ENCODE measurements at places on chromosomes 6 and 20.

GRCh38 chr20:48224533-48225050, 439.3 kb upstream of the SULF2 start:
- no peak for DNase-seq

DNA sequence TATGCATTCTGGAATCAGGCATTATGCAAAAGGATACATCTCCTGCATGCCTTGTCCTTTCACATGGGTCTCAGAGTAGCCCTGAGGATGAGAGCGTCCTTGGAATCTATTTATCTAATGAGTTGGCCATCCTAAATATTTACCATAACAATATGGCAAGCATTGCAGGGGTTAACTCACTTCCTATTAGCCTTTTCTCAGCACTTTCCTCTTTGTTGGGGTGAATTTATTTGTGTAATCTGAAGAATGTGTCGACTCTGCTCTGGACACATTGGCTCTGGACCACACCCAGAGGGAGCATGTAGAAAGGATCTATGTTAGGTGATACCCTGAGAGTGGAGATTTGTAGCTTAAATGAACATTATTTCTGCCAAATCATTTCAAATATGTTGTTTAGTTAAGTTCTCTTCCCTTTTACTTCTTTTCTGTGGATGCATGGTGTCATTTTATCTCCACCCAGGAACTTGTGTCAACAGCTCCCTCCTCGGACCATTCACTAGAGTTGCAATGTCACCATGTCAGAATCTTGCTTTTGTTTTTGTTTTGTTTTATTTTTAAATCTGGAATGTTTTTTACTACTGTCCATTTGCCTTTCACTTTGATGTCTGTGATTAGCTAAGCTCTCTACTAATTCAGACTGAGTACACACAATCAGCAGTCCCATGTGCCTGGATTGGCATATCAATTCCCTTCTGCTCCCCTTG, 757.0 kb upstream of the MMS22L start:
- DNase-seq, result no peak

GRCh38 chr6:37282371-37282770, 24.4 kb upstream of the TMEM217 start:
- DNase-seq, result no peak

DNA sequence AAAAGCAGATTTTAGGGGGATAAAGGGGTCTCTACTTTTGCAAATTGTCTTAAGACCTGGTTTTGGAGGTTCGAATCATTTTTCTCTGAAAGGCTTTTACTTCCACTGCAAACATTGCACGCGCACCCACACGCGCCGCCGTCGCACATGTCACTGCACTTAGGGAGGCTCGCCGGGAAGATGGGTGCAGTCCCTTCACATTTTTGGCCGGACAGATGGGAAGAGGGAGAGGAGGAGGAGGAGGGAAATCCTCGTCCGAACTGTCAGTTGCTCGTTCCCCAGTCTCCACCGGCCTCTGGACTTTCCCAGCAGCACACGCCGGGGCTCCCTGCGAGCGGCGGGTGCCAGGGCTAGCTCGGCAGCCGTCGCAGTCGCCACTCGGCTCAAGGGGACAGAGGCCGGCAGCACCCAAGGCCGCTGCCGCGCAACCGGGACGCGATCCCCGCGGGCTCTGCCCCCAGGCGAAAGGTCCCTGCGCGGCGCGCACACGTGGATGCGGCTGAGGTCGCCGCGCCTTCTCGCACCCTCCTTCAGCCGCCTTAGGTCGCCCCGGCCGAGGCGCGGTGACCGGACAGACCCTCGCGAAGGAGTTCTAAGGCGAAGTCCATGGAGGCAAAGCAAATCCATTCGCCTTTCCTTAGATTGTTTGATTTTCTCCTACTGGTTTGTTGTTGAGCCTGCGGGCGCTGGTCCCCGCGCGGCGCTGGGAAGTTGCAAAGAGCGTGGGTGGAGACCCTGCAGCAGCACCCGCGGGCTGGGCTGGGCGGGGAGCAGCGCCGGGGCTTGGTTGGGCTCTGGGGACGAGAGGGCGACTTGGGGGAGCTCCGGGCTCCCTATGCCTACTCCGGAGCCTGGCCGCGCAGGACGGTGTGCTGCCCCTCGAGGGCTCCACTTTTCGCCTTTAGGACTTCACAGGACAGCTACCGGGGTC, 1.2 kb downstream of the MYB start:
- DNase-seq, result no peak

DNA sequence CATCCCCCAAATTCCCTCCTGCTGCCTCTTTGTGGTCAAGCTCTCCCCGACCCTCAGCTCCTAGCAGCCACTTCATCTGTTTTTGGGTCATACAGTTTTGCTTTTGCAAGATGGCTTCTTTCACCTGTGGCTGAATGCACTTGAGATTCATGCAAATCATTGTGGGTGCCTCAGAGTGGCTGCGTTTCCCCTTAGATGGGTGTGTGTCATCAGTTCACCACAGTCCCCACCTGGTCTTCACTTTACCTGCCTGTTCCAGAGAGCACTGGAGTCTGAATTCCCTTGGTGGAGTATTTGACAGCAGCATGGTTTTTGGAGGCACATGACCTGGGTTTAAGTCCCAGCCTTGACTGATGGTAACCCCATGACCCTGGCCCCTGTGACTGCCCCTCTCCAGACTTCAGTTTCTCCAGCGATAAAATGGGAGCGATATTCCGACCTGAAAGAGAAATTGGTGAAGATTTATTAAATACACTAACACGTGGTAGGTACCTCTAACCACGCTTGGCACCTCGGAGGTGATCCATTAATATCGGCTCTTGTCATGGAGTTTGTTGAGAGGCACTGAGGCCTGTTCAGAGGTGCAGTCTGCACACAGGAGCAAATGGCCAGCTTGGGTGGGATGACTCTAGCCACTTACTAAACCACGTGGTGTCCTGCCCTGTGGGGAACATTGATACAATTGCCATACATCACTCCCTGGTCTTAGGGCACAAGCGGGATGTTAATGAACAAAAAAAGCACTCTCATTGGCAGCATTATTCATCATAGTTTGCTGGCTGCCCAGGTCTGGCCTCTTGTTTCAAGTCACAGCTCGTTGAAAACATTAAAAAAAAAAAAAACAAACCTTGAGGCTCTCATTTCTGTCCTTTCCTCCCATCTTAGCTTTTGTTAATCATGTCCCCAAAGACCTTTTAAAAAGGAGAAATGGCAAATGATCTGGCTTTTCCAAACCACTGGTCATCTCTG, 167.2 kb upstream of the KCNG1 start:
- DNase-seq, result no peak

DNA sequence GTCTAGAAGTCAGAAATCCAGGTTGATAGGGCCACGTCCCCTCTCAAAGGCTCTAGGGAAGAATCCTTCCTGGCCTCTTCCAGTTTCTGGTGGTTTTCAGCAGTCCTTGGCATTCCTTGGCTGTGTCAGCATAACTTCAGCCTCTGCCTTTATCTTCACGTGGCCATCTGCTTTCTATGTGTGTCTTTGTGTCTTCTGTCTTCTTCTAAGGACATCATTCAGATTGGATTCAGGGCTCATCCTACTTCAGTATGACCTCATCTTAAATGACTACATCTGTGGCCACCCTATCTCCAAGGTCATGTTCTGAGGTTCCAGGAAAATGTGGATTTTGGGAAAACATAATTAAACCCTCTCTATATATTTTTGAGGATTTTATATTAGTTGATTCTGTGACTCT, 23.0 kb downstream of the C6orf89 start:
- DNase-seq, result no peak

DNA sequence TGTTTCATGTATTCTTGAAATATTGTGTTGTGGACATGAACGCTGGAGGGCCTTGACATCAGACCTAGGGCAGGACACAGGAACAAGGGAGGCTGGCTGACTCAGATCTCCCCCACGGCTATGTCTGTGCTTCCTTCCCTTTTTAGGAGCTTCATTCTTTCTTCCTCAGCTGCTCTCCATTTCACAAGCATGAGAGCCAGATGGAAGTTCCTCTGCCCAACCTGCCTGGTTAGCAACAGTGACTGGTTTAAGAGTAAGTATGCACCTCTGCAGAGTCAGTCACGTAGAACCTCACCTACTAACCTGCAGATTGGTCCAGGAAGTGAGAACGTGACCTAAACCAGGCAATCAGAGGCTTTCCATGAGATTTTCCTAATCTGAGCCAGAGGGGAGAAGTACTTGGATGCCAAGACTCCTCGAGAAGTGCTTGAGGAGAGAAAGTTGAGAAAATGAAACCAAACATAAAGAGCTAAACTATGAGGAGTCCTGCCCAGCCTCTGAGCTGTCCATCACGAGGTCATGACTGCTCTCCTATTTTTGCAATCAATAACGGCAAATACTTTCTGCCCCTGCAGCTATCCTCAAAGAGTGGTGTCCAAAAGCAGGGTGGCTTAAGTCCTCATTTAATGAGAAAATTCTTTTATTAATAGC, 465.2 kb upstream of the CITED2 start:
- peak; percentile 51 for DNase-seq

DNA sequence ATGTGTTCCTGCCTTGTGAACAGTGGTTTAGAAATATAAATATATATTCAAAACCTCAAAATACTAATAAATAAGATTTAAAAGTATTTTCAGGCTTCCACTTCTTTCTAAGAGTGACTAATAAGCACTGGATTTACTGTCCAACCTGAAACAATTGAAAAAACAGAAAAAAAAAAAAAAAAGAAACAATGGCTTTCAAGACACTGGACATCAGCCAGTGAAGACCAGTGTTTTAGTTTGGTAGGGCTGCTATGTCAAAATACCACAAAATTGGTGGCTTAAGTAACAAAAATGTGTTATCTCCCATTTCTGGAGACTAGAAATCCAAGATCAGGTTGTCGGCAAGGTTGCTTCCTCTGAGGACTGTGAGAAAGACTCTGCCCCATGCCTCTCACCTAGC, 101.4 kb upstream of the PDE7B start:
- DNase-seq, result no peak

- DNase-seq, result no peak
Observed at GRCh38 chr20:17587148-17587547, 17.3 kb downstream of the DSTN start.

- no peak for DNase-seq
Observed at GRCh38 chr20:24425523-24426135, 43.8 kb upstream of the SYNDIG1 start.

GRCh38 chr6:43997345-43997677, 129.9 kb downstream of the MRPL14 start:
- no peak for DNase-seq
